ENCODE measurements at places on chromosomes 7 and 10. TPM values are rescaled to one million over a fixed set of nuclear protein-coding genes. Genes with fewer than 3 reads are reported as not detected.

CRPPA gene
- 0.81 TPM for total RNA-seq

HBP1 gene
- total RNA-seq, result 17.2 TPM

MMD2 gene
- not detected for total RNA-seq

SERPINE1 gene
- 0.47 TPM for total RNA-seq

UPF2 gene
- 33.3 TPM for total RNA-seq

WNT8B gene
- total RNA-seq, result 0.18 TPM

RTKN2 gene
- total RNA-seq, result 2.6 TPM

CRHR2 gene
- total RNA-seq, result not detected

IL6 gene
- not detected for total RNA-seq

TCTN3 gene
- total RNA-seq, result 20.4 TPM

IDI2 gene
- not detected for total RNA-seq

TAS2R41 gene
- not detected for total RNA-seq

OIT3 gene
- total RNA-seq, result not detected

R3HCC1L gene
- 20.3 TPM for total RNA-seq

IGFBP3 gene
- 0.90 TPM for total RNA-seq

NUTM2E gene
- total RNA-seq, result 0.13 TPM

FAM25A gene
- total RNA-seq, result not detected

EVX1 gene
- total RNA-seq, result not detected

CALD1 gene
- 0.55 TPM for total RNA-seq

TRDMT1 gene
- 13.6 TPM for total RNA-seq

TMEM229A gene
- not detected for total RNA-seq

MEIG1 gene
- not detected for total RNA-seq

ARMH3 gene
- total RNA-seq, result 25.2 TPM

DNMBP gene
- total RNA-seq, result 4.1 TPM

PVRIG gene
- total RNA-seq, result 64.8 TPM

PAPOLB gene
- total RNA-seq, result not detected

RBM48 gene
- 15.4 TPM for total RNA-seq

KCNH2 gene
- not detected for total RNA-seq

HMX3 gene
- total RNA-seq, result not detected

GPER1 gene
- total RNA-seq, result 0.13 TPM

ANKRD30A gene
- total RNA-seq, result not detected

CDNF gene
- 1.2 TPM for total RNA-seq

PNLIPRP3 gene
- not detected for total RNA-seq

HOXA7 gene
- total RNA-seq, result not detected

SLC16A9 gene
- total RNA-seq, result 0.10 TPM

SLC26A5 gene
- total RNA-seq, result not detected

SFTPA1 gene
- not detected for total RNA-seq

FAM180A gene
- total RNA-seq, result not detected

C7orf57 gene
- not detected for total RNA-seq

MALRD1 gene
- not detected for total RNA-seq

POLR2J2 gene
- total RNA-seq, result 19.4 TPM

SGPL1 gene
- total RNA-seq, result 28.0 TPM

DPP6 gene
- not detected for total RNA-seq

ASB4 gene
- not detected for total RNA-seq

HTR5A gene
- total RNA-seq, result not detected

STEAP1 gene
- total RNA-seq, result not detected

OR2A1 gene
- not detected for total RNA-seq

PRRT4 gene
- not detected for total RNA-seq

ALOX5 gene
- 9.9 TPM for total RNA-seq
